ENCODE measurements at places on chromosomes 5 and 9. TPM values are rescaled to one million over a fixed set of nuclear protein-coding genes. Genes with fewer than 3 reads are reported as not detected.

DNA sequence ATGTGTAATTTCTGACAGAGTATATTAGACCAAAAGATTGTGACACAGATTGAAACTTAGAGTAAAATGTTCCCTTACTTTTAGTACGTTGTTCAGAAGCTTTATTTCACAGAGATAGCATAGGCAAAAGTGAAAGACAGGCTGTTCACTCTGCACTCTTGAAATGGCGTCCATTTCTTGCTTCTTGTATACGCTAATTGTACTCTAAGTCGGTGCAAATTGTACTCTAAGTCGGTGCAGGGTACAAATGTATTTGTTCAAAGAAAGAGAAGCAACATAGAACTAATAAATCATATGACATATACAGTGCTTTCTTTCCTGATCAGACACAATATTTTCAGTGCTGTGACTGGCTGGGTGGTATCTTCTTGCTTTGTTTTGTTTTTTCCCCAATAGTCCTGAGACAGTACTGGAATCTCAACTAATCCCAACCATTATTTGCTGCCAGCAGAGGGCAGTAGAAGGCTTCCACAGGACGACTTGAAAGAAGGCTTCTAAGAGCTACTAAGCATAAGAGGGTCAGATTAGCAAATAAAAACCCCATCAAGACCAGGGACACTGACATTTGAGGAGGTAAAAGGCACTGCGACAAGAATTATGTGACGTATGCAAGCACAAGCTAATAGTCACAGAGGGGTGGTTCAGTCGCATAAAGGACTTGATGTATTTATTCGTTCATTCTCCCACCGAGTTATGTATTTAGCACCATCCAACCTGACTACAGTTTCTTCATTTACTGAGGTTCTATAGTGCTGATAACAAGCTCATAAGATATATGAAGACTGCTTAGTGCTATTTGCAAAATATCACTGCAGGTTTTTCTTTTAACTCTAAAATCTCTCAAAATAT, 831.8 kb downstream of the TAF11L14 start:
- no peak for DNase-seq

GRCh38 chr9:91220491-91221135, 141.1 kb downstream of the AUH start:
- no peak for DNase-seq

DNA sequence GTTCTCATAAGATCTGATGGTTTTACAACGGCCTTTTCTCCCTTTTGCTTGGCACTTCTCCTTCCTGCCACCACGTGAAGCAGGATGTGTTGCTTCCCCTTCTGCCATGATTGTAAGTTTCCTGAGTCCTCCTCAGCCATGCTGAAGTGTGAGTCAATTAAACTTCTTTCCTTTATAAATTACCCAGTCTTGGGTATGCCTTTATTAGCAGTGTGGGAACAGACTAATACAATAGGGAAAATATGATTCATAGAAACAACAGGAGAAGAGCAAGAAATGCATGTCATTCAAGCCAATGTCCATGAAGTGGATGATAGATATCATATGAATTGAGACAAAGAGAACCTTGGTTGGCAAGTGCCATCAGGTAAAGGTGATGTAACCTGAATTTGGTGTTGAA, 128.3 kb upstream of the HAPLN1 start:
- no peak for DNase-seq

LCN15 gene
- not detected for total RNA-seq

SMIM33 gene
- total RNA-seq, result not detected
